ENCODE measurements at places on chromosomes 2 and 18.
A peak's percentile ranks its signal among the peaks of the same experiment; 100 is the strongest.

- no peak for DNase-seq
Measured at GRCh38 chr2:15765211-15765610, 173.5 kb downstream of the DDX1 start.

- DNase-seq, result no peak
Measured at GRCh38 chr18:79778291-79778791, 19.4 kb upstream of the KCNG2 start.

- DNase-seq, result peak; percentile 86
Measured at GRCh38 chr2:12456293-12457106, 260.2 kb upstream of the TRIB2 start.

DNA sequence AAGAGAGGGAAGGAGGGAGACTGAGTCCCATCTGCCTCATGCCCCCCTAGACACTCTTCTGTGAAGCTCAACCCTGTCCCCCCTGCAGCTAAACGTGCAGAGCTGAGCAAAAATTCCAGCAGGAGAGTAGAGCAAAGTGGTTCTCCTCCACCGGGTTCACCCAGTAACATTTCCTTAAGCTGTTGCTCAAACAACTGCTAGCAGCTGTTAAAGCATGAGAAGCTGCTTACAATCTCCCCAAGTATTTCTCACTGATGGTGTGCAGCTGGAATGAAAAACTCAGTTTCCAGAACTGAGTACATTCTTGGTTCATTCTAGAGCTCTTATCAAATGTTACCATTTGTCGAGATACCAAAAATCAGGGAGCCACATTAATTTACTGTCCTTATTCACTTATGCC is 92.3 kb downstream of the STK39 start:
- no peak for DNase-seq

- DNase-seq, result no peak
Measured at GRCh38 chr2:86050301-86050700, 55.4 kb downstream of the POLR1A start.

GRCh38 chr2:13537771-13538349 is 821.1 kb downstream of the TRIB2 start:
- DNase-seq, result no peak

DNA sequence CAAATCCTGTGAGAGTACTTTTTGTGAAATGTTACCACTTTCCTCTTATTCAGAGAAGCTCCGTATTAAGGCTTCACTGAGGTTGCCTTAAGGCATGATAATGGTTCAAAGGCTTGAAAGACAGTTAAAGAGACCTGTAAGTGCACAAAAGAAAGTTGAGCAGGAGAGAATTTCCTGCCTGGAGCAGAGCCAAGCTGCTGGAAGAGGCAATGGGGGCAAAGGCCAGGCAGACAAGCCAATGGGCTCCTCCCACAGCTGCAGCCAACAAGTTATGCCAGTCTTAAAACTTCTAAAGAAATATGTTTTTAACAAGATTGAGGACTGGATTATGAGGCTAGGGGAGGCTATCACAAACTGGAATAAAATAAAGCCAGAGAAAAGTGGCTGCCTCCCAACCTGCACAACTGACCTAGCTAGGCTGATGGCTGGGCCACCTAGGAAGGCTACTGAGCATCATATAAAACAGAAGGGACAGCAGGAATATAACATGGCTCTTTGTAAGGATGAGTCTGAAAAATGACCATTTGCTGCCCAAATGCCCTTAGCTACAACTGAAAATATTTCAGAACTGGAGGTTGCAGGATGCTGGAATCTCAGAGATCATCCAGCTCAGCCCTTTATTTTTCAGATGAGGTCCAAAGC is 2.1 kb downstream of the IL1B start:
- no peak for DNase-seq

- no peak for DNase-seq
Measured at GRCh38 chr2:215760091-215760490, 253.3 kb downstream of the MREG start.

- DNase-seq, result no peak
Measured at GRCh38 chr2:67463810-67464209, 66.7 kb downstream of the ETAA1 start.

- DNase-seq, result no peak
Measured at GRCh38 chr2:20609995-20610357, 40.9 kb downstream of the HS1BP3 start.

GRCh38 chr2:73970850-73971471 is 13.7 kb upstream of the TET3 start:
- DNase-seq, result no peak

DNA sequence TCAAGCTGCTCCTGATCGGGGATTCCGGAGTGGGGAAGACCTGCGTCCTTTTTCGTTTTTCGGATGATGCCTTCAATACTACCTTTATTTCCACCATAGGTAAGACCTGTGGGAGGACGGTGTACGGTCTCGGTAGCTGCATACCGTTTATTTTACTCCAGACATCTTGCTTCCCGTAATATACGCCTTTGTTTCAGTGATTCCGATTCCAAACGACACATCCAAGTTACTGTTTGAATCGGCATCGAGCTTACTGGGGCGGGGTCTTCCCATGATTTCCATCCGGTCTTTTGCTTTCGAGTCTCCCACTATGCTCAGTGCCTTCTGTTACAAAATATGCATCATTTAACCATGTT is 731 bp downstream of the RAB10 start:
- no peak for DNase-seq

- DNase-seq, result no peak
Measured at GRCh38 chr2:154587739-154588138, 110.8 kb upstream of the KCNJ3 start.

- DNase-seq, result no peak
Measured at GRCh38 chr2:240567137-240567871, 980 bp upstream of the RNPEPL1 start.

DNA sequence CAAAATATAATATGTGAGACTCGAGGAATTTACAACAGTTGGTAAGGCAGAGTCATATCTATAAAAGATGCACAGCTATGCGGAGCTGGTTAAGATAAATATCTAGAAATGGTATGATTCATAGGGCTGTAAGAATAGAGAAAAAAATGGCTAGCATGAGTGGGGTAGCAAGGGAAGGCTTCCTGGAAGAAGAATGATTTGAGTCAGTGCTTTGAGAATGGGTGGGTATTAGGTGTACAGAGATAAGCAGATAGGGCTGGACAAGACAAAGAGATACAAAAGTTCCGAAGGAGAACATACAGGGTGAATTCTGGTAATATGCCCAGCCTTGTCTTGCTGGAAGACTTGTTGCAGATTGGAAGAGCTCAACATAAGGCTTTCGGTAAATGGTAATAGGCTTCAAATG is 291.5 kb upstream of the CCDC68 start:
- DNase-seq, result no peak

- no peak for DNase-seq
Measured at GRCh38 chr2:188295067-188295685, 3.5 kb downstream of the GULP1 start.

DNA sequence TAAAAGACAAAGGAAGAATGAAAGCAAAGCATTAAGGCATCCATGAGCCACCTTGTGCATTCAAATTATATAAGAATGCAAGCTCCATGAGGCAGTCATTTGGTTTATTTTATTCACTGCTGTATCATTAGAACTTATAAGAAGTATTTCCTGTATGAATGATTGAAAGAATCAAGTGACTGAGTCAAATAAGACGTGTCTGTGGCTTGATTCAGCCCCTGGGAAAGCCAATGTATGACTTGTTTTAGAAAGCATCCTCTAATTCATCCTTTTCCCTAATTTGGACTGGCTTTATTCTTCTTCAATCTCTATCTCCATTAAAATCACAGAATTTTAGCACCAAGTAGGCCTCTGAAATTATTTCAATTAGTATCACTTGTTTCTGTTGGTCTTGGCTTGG is 461.1 kb downstream of the LPIN1 start:
- no peak for DNase-seq
